ENCODE measurements at places on chromosomes 2 and 18.

- no peak for DNase-seq
Observed at GRCh38 chr2:214310319-214310718, 100.5 kb upstream of the VWC2L start.

DNA sequence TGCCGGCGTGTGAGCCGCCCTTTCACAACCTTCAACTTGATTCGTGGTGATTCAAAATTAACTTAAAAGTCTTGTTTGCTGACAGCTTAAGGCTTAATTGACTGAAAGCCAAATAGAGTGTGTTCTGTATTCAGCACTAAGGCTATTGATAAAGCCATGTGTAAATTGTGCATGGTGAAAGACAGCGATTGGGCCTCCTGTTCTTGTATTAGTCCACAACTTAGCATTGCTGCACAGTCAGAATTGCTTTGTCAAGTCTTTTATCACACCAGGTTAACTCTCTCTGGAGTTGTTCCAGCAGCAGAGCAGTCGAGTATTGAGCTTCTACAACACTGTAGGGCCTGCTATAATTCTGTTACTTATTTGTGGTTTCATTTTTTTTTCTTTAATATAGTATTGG is 210.1 kb downstream of the WDR7 start:
- no peak for DNase-seq

GRCh38 chr2:105072039-105072438 is 34.2 kb downstream of the MRPS9 start:
- no peak for DNase-seq

GRCh38 chr2:68766376-68766845 is 31.8 kb downstream of the ARHGAP25 start:
- no peak for DNase-seq

- no peak for DNase-seq
Observed at GRCh38 chr2:23589739-23590138, 204.8 kb downstream of the KLHL29 start.

Measured in stimulated activated CD4-positive, alpha-beta T cell treated with anti-CD3 and anti-CD28 coated beads, Interleukin-2, amount 100 ng/mL, for 48 hours (primary cell).